NCI-H1930 (cell line): ENCODE measurements at places on chromosomes 12 and 14.
A peak's percentile ranks its signal among the peaks of the same experiment; 100 is the strongest.

DNA sequence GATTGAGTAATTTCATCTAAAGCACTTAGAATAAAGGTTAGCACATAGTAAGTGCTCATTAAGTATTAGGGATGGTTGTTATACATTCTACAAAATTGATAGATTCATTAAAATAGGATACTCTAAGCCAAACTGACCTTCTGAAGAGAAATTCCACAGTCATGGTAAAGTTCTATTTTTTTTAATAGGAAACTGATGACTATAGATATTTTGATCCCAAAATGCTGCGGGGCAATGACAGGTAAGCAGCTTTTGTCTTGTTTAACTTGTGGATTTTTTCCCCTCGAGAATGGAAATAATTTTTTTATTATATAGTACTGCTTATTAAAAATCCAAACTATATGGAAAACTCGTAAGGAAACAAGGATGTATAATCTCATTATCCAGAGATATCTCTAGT is 97.0 kb downstream of the SCFD1 start:
- no peak for DNase-seq

DNA sequence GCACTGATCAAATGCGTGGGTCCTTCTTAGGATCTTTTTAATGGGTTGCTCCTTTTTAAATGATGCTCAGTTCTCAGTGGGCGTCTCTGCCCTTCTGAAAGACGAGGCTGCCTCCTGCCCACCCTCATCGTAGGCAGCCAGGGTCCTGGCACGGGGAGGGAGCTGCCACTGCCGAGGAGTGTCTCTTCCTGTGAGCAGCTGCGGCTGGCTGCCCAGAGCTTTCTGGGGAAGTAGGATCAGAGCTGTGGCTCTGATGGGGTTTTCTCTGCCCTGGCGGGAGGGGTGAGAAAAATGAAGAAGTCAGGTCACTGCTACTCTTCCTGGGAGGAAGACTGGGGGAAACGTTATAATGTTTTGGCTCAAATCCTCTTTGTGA is 31.1 kb upstream of the BEGAIN start:
- DNase-seq, result no peak

GRCh38 chr12:120249266-120249874 is 16.2 kb downstream of the PXN start:
- no peak for DNase-seq

DNA sequence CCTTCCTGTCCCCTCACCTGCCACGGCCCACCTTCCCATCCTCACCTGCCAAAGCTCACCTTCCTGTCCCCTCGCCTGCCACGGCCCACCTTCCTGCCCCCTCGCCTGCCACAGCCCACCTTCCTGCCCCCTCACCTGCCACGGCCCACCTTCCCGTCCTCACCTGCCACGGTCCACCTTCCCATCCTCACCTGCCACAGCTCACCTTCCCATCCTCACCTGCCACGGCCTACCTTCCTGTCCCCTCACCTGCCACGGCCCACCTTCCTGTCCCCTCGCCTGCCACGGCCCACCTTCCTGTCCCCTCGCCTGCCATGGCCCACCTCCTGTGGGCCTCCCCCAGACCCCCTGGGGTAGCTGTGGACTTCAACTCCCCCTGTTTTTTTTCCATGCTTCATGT is 48.8 kb upstream of the GPR68 start:
- DNase-seq, result no peak

GRCh38 chr14:56816574-56817391 is 6.5 kb upstream of the OTX2 start:
- DNase-seq, result no peak

DNA sequence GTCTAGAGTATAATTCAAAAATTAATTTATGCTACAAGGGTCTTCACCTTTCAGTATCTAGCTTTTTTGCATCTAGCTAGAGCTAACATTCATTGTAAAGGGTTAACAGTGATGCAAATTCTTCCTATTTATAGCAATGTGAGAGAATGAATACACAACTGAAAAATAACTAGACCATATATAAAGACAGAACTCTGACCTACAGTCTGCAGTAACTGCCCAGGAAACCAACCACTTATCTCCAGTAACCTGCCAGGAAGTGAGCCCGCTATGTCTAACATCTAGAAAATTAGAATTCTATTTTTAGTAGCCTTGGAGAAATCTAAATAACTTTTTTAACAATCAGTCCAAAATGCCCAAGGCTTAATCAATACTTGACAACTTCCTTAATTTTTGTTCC is 1021.9 kb downstream of the LRFN5 start:
- no peak for DNase-seq

- DNase-seq, result no peak
These were observed 72.3 kb downstream of the SLC4A8 start for GRCh38 chr12:51496895-51497294.

DNA sequence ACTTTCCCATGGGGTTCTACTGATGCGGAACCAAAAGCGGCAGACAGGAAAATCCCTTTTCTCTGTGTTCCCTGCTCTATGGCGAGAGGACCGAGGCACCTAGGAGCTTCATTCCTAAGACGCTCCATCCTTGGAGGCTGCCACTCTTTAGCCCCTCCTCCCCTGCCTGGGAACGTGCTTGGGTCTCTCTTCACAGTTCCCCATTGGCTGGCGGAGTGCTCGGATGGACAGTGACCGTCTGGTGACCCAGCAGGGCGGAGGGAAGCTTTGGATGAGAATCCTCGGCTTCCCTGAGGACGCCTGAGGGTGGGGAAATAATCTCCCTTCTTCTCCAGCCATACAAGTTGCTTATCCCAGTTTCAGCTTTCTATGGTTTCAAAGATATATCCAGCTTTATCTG is 37.3 kb downstream of the KCNA5 start:
- no peak for DNase-seq

DNA sequence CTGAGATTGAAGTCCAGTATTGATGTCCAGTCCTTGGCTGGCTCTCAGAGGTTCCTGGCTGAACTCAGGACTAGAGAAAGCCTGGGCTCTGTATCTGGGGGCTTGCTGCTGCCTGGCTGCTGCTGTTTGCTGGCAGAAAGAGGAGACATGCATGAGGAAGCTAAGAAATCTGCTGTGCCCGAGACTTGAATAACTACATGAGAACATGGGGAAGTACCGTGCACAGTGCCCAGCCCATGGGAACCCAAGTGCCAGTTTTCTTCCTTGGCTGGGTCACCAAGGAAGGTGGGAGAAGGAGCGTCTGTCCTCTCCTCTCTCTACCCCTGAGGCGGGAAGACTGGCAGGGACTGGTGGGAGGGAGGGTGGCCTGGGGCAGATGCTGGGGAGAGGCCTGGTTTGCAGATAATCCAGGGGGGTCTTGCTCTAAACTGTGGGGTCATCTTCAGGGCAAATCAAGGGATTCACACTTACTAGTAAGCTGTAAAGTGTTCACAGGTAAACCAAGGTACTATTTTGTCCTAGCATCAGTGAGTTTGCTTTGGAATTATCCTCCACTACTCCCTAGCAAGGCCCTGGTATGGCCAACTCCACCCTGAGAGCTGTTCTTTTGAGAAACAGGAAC is 13.8 kb upstream of the ZFP36L1 start:
- DNase-seq, result no peak

GRCh38 chr12:132432126-132432705 is 57.7 kb upstream of the FBRSL1 start:
- DNase-seq, result no peak

GRCh38 chr12:78886719-78887407 is 22.3 kb downstream of the SYT1 start:
- DNase-seq, result no peak

GRCh38 chr14:31660728-31661127 is 99.5 kb downstream of the NUBPL start:
- DNase-seq, result no peak

- DNase-seq, result no peak
These were observed 66.2 kb upstream of the PTGR2 start for GRCh38 chr14:73785336-73785833.

DNA sequence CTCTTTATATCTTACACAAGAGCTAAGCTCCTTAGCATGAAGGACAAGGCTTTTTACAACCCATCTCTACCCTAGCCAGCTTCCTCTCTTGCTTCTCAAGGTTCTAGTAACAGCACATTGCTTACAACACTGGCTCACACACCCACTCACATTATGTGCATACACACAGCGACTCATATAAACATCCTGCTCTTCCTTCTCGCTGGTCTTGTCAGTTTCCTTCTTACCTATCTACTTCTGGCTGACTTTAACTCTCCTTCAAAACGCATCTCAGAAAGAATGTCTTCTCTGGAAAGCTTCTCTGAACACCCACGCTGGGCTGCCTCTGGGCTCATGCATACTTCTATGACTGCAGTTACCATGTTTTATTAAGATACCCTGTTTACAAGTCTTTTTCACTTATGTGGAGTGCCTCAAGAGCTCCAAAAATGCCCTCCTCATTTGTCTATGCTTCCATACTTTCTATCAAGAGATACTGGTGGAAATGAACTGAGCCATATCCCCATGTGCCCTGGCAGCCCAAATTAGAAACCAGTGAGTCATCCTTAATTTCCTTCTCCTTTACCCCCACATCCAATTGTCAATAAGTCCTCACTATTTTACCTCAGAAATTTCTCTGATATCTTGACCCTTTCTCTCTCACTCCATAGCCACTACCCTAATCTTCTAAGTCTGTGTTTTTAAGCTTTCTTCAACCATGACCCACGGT is 126.9 kb upstream of the KRAS start:
- no peak for DNase-seq

DNA sequence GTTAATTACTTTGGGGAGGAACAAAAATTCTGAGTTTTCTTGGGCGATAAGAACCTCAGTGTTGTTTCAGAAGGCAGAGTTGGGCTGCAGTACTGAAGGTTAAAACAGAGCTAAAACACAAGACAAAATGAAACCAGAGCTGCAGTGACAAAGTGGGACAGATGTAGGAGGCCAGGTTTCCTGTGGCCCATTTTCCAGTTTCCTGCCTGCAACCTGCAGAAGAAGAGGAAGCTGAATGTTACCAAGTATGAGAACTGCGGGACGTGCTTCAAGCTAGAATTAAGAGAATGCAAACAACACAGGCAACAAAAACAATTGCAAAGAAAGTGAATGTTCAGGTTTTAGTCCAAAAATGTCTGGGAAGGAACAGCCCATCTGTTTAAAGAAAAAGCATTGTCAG is 17.8 kb downstream of the ELK3 start:
- DNase-seq, result no peak

- DNase-seq, result peak; percentile 15
These were observed 303 bp downstream of the SAMD4A start for GRCh38 chr14:54567224-54567638.

DNA sequence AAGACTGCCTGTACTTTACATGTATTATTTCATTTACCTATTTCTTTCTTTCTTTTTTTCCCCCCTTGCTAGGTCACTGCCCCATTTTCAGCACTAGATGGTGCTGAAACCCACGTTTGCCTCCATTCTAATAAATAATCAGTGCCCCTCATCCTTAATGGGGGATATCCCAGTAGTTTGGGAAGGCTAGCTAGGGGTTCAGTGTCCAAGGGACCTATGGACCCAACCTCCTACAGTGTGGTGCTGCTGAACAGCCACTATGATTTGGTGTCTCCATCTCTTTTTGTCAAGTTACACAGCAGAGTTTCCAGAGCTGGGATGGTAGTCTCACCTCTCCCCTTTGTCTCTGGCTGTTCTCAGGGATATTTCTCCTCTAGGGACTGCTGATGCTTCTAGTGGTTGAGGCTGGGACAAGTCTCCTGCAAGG is 6.5 kb upstream of the HCFC2 start:
- DNase-seq, result no peak

GRCh38 chr12:69161829-69162228 is 77.5 kb upstream of the CPSF6 start:
- DNase-seq, result no peak

DNA sequence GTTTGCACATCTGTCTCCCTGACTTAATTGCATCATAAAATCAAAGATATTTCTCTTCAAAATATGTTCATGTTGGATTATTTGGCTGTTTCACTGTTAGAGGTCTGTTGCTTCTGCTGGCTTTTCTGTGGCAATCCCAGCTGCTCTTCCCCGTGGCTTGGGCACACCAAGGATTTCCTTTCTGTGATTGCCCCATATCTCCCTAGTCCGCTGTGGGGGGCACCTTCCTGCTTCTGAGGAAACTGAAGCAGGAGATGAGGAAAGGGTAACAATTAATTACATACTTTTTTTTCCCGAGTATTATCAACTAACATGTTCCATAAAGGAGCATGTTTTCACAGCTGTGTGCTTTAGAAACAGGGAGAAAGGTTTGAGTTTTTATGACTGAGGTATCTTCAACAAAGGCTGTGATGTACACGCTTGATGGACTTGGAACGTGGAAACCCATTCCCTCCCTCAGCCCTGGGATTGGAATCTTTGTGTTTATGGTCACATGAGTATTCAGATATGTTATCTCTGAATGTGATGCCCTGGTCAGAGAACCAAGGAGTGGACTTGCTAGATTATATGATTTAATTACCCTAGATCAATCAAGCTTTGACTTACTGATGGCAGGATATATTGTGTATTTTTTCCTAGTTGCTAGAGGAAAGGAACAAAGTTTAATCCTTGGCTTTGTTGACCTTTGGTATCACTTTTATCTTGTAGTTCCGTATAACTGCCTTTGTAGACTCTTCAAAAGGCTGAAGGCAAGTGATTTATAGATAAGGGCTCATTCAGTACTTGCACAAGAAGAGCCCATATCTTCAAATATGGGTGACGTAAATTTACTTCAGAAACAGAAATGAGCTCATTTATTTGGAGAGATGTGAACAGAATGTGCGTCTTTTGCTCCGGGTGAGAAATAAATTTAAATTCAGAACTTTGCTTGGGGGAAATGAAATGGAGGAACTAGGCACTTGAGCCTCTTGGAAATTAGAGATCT is 46.7 kb downstream of the BORCS5 start:
- DNase-seq, result peak; percentile 24

- no peak for DNase-seq
These were observed 1.8 kb downstream of the GLRX5 start for GRCh38 chr14:95536671-95537070.

GRCh38 chr14:34035177-34035933 is 84.5 kb upstream of the EGLN3 start:
- no peak for DNase-seq

- no peak for DNase-seq
These were observed 4.3 kb upstream of the MMP19 start for GRCh38 chr12:55847033-55847432.

DNA sequence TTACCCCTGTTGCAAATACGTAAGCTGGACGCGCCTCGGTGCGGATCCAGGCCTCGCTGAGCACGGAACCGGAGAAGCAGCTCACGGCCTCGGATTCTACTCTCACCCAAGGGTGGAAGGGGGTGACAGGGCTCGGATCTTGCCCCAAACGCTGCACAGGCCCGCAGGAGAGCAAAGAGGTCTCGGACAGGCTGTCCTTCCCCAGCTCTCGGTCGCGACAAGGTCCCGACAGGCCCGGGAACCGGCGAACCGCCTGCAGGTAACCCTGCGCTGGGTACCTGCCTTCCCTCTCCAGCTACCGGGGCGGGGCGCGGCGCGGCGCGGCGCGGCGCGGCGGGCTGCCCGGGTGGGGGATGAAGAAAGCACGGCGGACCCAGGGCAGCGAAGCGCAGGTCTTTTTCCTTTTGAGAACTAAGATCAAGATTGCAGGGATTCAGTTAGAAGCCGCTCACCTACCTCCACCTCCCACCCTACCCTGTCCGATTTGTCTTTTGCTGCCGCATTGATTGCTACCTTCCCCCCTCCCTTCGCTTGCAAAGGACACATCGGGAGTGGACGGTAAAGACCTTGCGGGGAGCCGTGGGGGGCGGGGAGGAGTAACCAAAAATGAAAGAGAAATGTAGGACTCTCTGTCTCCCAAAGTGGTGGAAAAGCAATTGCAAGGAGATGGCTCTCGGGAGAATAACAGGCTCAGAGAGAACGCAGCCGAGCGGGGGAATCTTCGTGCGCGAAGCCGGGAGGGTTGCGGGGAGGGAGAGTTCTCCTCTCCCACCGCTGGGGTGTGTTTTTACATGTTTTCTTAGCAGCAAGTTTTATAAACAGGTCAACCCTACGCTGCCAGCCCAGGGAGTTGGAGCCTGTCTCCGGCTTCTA is 8.4 kb upstream of the TBX3 start:
- DNase-seq, result no peak
